ENCODE measurements at places on chromosomes 12 and 14.

GRCh38 chr12:122888232-122888752 is 7.6 kb downstream of the VPS37B start:
- DNase-seq = no peak

DNA sequence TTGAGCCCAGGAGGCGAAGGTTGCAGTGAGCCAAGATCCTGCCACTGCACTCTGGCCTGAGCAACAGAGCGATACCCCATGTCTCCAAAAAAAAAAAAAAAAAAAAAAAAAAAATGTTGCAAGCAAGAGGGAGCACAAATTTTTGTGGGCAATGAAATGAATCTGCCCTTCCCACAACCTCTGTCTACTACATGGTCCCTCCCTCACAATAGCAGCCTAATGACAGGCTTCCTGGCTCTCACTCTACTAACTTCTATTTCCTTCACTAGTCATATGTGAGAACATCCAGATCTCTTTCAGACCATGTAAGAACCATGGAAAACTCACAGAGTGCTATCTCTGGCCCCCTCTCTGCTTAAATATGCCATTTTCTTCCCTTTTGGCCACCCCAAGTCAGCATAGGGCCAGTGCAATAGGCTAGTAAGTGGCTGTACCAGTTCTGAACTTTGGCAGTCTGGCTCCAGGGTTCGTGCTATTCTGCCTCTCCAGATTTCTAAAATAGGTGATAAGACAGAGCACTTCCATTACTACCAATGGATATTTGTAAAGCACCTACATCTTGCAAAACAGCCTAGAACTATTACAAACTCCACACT is 7.1 kb downstream of the OSBPL8 start:
- no peak for DNase-seq

- DNase-seq = no peak
Measured at GRCh38 chr12:121963341-121964018, 45.1 kb downstream of the CFAP251 start.

GRCh38 chr12:48454667-48455066 is 17.7 kb upstream of the ANP32D start:
- no peak for DNase-seq

DNA sequence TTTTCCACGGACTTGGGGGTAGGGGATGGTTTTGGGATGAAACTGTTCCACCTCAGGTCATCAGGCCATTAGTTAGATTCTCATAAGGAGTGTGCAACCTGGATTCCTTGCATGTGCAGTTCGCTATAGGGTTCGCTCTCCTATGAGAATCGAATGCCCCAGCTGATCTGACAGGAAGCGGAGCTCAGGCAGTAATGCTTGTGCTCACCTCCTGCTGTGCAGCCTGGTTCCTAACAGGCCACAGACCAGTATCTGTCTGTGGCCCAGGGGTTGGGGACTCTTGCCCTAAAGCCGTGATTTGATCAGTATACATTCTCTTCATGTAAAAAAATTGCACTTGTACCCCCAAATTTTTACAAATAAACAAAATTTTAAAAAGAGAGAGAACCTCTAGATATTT is 219.4 kb upstream of the CPNE8 start:
- DNase-seq = no peak

DNA sequence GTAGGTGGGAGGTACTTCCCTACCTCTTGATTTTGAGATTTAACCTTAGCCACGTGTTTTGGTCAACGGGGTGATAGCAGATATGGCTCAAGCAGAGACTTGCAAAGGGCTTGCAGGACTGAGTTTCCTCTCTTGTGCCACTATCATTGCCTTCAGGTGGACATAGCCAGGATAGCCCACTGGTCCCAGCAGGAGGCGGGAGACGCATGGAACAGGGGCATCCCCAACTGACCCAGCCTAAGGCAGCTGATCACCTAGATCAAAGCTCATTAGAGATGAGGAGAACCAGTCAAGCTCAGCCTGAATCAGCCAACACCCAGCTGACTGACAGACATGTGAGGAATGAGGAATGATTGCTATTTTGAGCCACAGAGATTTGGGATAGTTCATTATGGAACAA is 49.6 kb downstream of the CALM1 start:
- DNase-seq = no peak

- no peak for DNase-seq
Measured at GRCh38 chr12:49527361-49528130, 11.3 kb upstream of the KCNH3 start.

- no peak for DNase-seq
Measured at GRCh38 chr12:14618983-14619382, 51.3 kb upstream of the PLBD1 start.

- DNase-seq = no peak
Measured at GRCh38 chr14:64788706-64789105, 84.5 kb downstream of the PLEKHG3 start.

DNA sequence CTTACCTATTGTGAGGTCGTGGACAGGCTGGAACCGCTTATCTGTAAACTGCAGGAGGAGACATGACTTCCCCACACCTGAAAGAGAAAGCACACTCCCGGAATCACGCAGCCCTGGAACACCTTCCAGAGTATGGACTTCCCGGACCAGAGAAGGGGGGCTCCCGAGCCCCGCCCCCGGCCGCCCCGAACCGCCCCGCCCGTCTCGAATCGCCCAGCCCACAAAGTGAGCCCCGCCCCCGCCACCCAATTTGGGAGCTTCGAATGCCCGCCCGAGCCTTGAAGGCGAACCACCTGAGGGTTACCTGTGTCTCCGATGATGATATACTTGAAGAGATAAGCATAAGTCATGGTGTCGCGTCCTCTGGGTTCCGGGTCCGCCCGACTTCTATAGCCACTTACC is 235 bp downstream of the RAB2B start:
- peak; percentile 68 for DNase-seq

DNA sequence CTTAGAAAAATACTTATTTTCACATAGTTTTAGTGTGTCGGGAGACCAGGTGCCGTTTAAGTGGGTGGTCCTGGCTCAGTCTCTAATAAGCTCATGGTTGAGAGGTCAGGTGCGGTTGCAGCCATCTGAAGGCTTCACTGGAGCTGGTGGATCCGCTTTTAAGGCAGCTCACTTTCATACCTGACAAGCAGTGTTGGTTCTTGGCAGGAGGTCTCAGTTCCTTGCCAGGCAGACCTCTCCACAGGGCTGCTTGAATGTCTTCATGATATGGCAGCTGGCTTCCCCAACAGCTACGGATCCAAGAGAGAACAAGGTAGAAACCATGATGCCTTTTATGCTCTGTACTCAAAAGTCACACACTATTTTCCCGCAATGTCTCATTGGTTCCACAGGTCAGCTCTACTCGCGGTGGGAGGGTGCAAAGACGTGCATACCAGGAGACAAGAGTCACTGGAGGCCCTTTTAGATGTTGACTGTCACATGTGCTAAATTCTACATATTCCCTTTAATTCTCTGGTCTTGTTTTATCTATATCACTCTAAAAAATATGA is 8.0 kb upstream of the ZDHHC17 start:
- DNase-seq = no peak

DNA sequence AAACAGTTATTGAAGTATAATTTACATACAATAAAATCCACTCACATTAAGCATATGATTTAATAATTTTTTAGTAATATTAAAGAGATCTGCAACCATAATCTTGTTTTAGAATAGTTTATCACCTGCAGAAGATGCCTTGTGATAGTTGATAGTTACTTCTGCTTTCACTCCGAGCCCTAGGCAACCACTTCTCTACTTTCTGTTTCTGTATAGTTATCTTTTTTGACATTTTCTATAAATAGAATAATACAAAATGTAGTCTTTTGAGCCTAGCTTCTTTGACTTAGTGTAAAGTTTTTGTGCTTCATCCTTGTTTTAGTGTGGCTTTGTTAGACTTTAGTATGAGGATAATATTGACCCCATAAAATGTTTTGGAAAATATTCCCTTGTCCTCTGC is 111.0 kb downstream of the MNAT1 start:
- DNase-seq = no peak

GRCh38 chr12:80763874-80764273 is 47.2 kb downstream of the MYF5 start:
- DNase-seq = no peak

GRCh38 chr14:63717702-63718101 is 10.2 kb downstream of the SGPP1 start:
- no peak for DNase-seq

DNA sequence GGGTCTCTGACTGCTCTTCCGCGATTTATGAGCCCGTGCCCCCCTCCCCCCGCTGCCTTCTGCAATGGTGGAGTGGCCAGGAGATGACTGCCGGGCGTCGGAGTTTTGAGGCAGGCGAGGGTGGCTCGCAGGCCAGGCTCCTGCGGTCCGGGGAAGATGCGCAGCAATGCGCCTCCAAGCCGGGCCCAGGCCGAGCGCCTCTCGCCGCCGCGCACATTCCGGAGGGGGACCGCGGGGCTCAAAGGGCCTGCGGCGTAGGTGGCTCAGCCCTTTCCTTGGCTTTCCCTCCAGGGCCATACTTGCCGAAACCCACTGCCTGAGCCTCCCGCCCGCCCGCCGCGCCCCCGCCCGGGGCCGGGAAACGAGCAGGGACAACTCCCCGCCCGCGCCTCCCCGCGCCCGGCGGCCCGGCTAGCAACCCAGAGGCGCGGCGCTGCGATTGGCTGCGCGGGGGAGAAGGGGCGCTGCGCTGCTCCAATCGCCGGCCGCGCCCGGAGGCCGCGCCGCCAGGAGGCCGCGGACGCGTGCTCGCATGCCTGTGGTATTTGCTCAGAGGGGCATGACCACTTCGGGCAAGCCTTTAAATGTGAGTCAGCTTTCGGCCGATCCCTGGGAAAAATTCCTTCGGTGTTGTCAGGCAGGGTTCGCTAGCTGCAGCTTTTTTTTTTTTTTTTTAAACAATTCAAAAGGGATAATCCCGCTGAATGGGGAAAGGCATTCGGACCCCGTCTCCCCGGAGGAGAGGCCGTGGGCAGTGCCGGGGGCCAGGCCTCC is 157.9 kb upstream of the PARP11 start:
- DNase-seq = peak; percentile 65

DNA sequence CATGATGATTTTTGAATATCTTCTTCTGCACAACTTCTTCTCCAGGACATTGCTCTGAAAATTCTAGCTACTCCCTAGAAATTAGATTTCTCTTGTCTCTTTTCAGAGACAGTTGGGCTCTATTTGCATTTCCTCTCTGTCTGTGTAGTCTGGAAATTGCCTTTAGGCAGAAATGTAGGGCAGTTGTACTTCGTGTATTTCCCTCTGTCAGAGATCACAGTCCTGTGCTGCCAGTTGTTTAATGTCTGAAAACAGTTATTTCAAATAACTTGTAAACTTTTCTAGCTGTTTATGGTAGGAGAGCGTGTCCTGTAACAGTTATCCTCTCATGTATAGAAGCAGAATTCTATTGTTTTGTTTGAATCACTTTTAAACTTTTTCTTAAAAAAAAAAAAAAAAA is 86.9 kb downstream of the TTLL5 start:
- DNase-seq = no peak

DNA sequence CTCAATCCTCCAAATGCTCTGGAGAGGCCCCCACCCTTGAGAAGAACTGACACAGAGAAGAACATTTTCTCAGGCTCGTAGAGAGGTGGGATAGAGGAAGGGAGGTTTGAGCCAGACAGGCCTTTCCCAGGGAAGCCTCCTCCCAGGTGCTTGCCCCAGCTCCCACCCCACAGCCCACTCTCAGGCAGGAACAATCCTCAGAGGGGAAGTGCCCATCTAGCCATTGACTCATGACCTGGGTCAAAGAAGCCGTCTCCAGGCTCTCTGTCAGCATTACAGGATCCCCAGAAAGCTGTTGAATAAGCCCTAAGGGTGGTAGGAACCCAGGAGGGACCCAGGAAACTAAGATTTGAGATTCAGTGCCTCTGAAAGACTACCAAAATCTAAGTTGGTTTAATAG is 3.8 kb downstream of the AQP6 start:
- no peak for DNase-seq

- DNase-seq = no peak
Measured at GRCh38 chr14:67962215-67962644, 142.7 kb downstream of the RAD51B start.

GRCh38 chr12:21392384-21392783 is 19.7 kb downstream of the IAPP start:
- no peak for DNase-seq

- DNase-seq = no peak
Measured at GRCh38 chr12:121214166-121214777, 4.3 kb downstream of the P2RX4 start.

GRCh38 chr14:24130717-24131548 is 474 bp downstream of the FITM1 start:
- DNase-seq = no peak

GRCh38 chr14:92519246-92520101 is 5.9 kb downstream of the RIN3 start:
- no peak for DNase-seq
